Activated CD8-positive, alpha-beta T cell treated with anti-CD3 and anti-CD28 coated beads, Interleukin-2, amount 10 ng/mL, durations not matched to agents 7 days and 5 days (primary cell): ENCODE measurements at places on chromosomes 6 and 20.

DNA sequence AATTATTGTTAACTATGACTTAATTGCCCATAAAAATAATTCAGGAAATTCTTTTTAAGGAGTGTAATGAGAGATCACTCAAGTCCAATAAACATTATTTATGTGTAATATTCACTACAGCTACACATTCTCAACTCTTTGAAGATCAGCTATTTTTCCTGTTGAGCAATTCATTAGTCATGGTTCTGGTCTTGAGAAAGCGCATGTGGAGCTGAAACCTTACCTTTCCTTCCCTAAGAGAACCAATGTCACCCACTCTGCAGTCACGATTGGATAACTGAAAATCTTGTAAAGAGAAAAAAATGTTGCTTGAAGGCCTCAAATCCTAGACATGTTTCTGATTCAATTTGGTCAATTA, 736.9 kb upstream of the MARCKS start:
- no peak for DNase-seq

GRCh38 chr20:20010639-20011500, 6.3 kb upstream of the NAA20 start:
- DNase-seq, result no peak

DNA sequence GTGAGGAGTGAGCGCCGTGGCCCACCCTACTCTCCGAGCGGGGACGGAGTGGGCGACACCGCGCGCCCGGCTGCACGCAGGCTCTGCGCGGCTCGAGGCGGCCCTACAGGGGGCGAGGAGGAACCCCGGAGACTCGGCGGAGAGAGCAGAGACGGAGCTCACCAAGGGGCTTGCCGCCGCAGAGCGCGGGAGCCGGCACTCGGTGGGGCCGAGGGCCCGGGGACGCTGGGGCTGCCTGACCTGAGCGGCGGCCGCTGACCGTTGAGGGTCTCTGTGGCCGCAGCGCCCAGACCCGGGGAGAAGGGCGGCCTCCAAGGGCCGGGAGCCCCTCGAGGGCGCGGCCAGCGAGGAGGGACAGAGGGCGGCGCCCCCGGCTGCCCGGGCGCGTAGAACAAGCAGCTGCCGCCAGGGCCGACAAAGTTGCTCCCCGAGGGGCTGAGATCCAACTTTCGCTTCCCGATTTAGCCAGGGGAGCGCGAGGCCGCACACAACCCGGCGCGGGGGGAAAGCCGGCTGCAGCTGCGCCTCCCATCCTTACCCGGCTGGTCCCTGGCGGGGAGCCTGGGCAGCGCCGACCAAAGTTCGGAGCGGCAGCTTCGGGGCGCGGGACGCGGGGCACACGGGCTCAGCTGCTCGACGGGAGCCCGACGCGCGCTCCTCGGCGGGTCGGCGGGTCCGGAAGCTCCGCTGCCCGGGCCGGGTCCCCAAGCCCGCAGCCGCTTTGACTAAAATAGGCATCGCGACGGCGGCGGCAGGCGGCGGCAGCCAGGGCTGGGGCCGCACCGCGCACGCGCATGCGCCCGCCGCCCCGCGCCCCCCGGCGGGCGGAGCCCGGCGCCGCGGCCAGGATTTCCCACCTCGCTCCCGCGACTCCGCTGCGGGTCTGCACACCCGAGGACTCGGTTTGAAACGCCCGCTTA, 43.1 kb downstream of the POPDC3 start:
- peak; percentile 25 for DNase-seq

DNA sequence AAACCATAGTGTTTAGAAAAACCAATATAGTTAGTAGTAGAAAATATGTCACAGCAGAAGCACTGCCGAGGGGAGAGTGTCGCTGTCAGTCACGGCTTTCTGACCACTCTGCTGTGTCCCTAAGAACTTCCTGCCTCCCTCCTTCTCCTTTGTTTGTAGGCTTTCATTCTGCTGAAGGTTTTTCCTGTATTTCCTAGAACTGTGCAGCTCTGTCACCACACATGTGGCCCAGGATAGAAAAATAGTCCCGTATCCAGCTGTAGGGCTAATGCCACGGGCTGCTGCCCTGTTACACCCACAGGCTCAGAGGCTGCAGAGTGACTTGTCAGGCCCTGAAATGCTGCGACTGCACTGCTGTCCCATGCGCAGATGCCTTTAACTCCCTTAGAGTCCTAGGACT, 52.6 kb upstream of the SYNJ2 start:
- DNase-seq, result no peak

DNA sequence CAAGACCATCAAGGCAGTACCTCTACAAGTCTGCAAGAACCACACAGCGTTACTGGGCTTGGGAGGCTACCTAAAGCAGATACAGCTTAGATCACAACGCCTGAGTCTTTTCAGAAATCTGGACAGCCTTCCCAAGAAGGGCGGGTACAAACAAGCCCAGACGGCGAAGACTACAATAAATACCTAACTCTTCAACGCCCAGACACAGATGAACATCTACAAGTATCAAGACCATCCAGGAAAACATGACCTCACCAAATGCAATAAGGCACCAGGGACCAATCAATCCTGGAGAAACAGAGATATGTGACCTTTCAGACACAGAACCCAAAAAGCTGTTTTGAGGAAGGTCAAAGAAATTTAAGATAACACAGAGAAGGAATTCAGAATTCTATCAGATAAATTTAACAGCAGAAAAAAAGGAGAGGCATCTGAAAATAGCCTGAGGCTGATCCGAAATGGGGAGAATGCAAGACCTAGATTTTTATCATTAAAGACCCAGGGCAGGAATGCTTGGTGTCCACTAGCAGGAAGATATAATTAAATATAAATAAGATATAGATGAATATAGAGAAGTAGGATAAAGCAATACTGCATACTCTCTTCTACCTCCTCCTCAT, 131.7 kb upstream of the COL21A1 start:
- DNase-seq, result no peak

DNA sequence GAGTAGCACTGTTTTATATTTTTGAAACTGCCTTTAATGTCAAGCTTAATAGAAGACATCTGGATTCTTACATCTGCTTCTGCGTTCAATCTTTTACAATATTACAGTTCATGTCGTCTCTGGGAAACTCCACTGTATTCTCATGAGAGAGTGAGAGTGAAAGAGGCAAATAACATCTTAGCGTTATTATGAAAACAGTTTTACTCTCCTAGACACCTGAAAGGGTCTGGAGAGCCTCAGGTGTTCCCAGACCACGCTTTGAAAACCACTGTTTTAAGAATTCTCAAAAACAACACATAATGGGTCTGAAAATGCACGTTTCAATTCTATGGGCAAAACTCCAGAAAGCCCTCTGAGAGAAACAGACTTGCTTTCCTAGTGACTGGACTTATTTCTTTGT, 63.3 kb downstream of the ARHGAP18 start:
- DNase-seq, result no peak
